ENCODE measurements at places on chromosomes 1 and 21.

GRCh38 chr1:99537886-99538617, 107.9 kb upstream of the PALMD start:
- DNase-seq, result no peak

- no peak for DNase-seq
These were observed 20.2 kb upstream of the TOR3A start for GRCh38 chr1:179061360-179062282.

- DNase-seq, result no peak
These were observed 16.6 kb downstream of the CASZ1 start for GRCh38 chr1:10779841-10780240.

DNA sequence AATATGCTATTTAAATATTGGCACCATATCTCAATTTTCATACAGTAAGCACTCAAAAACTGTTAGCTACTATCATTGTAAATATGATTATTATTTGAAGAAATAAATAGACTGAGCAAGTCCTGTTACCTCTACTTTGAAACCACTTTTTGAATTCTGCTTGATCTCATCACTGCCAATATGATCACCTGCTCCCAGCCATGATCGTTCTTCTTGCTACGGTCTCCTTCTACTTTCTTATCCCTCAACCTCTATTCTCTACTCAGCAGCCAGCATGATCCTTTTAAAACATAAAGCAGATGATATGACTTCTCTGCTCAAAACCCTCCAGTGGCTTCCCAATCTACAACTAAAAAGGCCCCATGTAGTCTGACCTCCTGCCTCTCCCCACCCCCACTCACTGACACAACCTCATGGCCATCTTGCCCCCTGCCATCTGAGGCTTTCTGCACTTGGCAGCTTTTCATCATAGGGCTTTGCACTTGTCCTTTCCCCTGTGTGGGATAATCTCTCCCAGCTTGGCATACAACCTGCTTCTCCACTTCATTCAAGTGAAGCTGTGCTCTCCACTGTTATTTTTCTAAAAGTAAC, 27.2 kb downstream of the CD34 start:
- no peak for DNase-seq

DNA sequence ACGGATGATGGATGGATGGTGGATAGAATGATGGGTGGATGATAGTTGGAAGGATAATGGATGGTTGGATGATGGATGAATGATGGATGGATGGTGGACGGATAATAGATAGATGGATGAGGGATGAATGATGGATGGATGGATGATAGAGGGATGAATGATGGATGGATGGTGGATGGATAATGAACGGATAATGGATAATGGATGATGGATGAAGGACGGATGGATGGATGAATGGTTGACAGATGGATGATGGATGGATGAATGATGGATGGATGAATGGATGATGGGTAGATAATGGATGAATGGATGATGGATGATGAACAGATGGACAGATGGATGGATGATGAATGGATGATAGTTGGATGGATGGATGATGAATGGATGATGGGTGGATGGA, 255.1 kb downstream of the NPHP4 start:
- DNase-seq, result no peak

DNA sequence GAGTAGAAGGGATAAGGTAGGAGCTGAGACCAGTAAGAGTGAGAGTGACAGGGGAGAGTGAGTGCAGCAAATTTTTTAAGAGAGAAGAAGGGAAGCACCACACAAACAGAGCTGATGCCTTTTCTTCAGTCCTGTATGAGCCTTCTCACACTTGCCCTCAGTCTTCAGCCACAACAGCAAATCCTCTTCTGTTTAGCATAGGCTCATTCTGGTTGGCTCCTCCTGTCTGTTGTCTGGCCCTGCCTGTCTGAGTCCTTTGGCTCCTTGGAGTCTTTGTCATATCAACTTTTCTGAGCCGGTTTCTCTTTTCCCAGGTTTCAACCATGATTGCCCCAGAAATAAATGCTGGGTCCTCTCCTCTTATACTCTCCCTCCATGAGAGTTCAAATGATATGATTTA, 12.7 kb upstream of the CASQ1 start:
- DNase-seq, result no peak

DNA sequence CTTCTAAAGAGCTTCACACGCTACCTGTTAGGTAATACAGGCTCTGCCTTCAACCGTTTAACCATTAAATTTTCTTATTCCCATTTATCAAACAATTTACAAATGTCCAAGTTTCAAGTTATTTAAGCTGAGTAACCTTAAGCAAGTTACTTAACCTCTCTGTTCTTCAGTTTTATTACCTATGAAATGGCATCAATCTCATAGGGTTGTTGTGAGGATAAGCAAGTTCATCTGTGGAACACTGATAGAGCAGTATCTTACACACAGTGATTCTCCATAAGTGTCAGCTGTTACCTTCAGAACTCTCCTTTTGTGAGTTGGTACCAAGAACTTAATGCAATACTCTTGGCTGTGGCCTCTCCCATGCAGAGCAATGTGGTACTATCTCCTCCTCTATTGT, 40.0 kb downstream of the GRIK3 start:
- no peak for DNase-seq

- DNase-seq, result no peak
These were observed 185.1 kb upstream of the GREM2 start for GRCh38 chr1:240797050-240797449.

- DNase-seq, result no peak
These were observed 33.4 kb upstream of the PTPRC start for GRCh38 chr1:198605406-198605805.

GRCh38 chr1:10932088-10932487, 80.4 kb upstream of the TARDBP start:
- DNase-seq, result no peak

GRCh38 chr1:163046071-163046470, 23.1 kb upstream of the RGS4 start:
- no peak for DNase-seq

GRCh38 chr1:54342288-54342687, 63.9 kb downstream of the SSBP3 start:
- DNase-seq, result no peak

DNA sequence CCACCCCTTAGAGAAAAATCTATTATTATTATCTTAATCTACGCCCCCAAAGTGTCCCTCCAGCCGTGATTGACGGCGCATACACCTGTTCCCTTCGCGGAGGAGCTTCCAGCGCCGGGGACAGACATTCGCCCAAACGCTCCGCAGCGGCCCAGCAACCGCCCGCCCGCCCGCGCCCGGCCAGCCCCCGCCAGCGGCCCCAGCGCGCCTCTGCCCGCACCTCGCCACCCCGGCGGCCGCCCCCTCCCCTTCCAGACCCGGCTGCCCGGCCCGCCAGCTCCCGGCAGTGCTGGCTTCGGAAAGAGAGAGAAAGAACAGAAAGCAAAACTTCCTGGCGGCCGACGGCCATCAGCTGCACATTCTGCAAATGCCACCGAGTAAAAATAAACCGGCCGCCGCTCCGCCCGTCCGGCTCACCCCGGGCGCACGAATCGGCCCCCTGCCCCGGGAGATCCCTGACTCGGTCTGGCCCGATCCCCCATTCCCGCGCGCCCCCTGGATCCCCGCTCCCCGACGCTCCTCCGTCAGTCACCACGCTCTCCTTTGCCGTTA, 1.6 kb downstream of the CASZ1 start:
- no peak for DNase-seq

DNA sequence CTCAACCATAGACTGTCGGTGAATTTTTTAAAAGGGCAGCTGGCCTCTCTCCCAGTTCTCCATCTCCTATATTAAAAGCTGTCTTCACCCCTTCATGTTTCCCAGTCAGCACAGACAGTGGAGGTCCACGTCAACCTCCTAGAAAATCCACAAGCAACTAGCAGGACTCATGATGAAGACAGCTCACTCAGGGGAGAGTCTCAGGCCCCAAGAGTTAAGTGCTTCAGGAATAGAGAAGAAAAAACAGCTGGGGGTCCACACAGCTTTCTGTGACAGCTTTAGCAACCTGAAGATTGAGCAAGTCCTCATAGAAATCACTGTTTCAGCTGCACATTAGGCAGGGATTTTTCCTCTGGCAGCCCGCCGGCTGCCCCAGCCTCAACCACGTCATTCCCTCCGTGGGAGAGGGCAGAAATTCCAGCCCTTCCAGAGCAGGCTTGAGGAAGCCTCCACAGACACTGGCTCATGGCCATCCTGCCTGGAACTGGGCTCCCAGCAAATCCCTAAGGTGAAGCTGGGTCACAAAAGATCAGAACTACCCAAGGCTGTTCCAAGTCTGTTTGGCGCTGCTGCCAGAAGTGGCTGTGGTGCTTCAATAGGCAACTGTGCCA, 15.2 kb downstream of the GPR161 start:
- DNase-seq, result no peak

DNA sequence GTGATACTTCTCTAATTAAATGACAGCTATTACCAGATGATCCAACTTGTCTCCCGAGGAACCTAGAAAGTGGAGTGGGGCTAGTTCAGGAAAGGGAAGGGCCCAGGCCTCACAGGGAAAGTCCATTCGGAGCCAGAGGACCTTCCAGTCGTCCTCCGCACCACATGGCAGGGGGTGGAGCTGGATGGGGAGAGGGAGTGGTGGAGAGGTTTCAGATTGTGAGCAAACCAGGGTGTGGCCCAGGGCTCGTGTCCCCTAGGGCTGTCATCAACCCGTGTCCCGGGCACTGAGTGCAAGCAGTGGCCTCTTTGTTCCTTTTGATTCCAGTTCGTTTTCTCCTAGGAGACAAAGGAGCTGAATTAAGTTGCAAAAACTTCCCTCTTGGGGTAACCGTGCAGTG, 114.9 kb downstream of the HUNK start:
- no peak for DNase-seq

DNA sequence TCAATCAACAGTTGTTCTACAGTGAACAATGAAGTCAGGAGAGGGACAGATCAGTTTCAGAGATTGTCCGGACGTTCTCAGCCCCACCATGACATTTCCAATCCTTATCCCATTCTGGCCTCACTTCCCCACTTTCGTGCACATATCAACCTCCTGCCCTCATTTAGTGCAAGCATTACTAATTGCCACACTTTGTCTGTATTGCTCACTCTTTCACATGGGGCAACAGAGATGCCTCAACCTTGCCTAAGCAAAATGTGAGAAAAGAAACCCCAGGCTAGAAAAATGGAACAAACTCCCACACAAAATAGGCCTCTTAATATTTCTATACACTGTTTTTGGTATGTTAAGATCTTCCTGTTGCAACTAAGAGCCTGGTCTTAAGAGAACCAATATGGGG, 8.9 kb upstream of the RGS1 start:
- DNase-seq, result no peak

GRCh38 chr21:38401191-38401926, 96.9 kb downstream of the ERG start:
- no peak for DNase-seq

GRCh38 chr1:86150553-86151055, 6.0 kb downstream of the COL24A1 start:
- no peak for DNase-seq

DNA sequence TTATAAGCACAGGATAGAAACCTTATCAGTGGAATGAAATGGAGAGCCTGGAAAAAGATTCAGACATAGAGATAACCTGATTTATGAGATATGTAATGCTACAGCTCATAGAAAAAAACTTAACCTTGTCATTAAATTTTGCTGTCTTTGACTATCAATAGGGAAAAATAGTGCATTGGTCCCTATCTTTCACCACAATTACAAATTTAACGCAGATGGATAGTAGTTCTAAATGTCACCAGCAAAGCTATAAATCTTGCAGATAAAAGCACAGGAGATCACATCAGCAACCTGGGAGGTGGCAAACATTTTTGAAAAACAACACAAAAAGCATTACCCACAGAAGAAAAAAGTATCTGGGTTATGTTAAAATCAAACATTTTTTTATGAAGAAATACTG, 831.6 kb downstream of the BRINP3 start:
- no peak for DNase-seq

DNA sequence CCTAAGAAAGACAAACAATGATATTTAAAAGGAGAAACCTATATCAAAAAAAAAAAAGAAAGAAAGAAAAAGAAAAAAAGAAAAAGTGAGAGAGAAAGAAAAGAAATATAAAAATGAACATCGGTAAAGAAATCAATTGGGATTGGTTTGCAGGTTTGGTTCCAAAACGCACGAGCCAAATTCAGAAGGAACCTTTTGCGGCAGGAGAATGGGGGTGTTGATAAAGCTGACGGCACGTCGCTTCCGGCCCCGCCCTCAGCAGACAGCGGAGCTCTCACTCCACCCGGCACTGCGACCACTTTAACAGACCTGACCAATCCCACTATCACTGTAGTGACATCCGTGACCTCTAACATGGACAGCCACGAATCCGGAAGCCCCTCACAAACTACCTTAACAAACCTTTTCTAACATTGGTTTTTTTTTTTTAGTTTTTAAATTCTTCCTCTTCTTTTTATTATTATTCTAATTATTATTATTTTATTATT, 11.7 kb downstream of the LHX9 start:
- DNase-seq, result no peak
